ENCODE measurements at places on chromosomes 6 and 20. TPM values are rescaled to one million over a fixed set of nuclear protein-coding genes. Genes with fewer than 3 reads are reported as not detected.

DNA sequence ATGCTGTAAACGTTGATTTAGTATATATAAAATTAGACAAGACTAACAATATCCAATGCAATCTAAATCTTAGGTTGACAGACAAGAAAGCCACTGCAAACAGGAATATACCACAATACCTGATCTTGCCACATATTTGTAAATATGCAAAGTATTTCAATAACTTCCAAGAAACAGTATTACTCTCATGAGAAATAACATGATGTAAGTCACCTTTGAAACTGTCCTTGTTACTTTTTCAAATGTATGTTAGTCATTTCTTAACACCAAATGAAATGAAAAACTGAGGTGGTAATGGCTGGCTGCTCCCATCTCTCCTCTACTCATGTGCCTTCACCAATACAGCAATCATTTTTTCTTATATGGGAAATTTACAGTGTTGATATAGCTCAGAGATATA is 118.7 kb downstream of the ATG5 start:
- DNase-seq = no peak

DNA sequence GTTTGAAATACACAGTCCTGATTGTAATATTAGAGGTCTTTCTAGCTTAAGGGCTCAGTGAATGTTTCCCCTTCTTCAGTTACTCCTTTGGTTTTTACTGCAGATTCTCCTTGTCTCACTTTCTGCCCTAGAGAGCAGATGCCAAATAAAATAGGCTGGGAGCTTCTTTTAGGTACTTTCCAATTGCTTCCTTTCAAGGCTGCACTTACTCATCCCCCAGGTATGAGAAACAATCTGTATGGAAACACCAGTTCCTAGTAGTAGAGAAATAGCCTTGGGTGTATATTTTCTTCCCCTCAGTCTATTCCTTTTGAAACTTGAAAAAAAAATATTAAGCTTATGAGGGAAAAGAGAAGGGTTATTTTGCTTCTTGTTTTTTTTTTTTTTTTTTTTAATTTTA is 139.7 kb downstream of the PAK5 start:
- DNase-seq = no peak

GRCh38 chr6:91476000-91476399 is 889.1 kb upstream of the MAP3K7 start:
- no peak for DNase-seq

DNA sequence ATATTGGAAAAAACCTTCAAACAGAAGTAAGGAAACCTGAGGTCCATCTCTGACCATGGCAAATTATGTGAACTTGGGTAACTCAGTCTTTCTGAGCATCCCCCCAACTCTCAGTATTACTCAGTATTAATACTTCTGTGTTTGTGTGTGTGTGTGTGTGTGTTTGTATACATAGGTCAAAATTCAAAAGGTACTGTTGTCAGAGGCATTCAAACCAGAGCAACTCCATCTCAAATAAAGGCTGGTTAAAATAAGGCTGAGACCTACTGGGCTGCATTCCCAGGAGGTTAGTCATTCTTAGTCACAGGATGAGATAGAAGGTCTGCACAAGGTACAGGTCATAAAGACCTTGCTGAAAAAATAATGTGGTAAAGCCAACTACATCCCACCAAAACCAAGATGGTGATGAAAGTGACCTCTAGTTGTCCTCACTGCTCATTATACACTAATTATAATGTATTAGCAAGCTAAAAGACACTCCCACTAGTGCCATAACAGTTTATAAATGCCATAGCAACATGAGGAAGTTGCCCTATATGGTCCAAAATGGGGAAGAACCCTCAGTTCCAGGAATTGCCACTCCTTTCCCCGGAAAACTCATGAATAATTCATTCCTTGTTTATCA is 33.3 kb upstream of the SLC22A16 start:
- DNase-seq = no peak

GRCh38 chr20:18665135-18665534 is 77.3 kb downstream of the DTD1 start:
- no peak for DNase-seq

The LY6G6D gene
- not detected for total RNA-seq
